Left lung (tissue), 14 donors: ENCODE measurements at places on chromosomes 5 and 9. TPM values are rescaled to one million over a fixed set of nuclear protein-coding genes. Genes with fewer than 3 reads are reported as not detected.

The SLC4A9 gene
- not detected for polyA plus RNA-seq

The OR13J1 gene
- not detected for polyA plus RNA-seq

The PRRX2 gene
- polyA plus RNA-seq, result 1.2 TPM

- no peak for DNase-seq
Measured at GRCh38 chr5:31645420-31646081, 6.6 kb downstream of the PDZD2 start.

GRCh38 chr9:4566806-4567205, 76.5 kb downstream of the SLC1A1 start:
- DNase-seq, result no peak
